Transverse colon (tissue), 4 donors: ENCODE measurements at places on chromosomes 1 and 21. TPM values are rescaled to one million over a fixed set of nuclear protein-coding genes. Genes with fewer than 3 reads are reported as not detected.
A peak's percentile ranks its signal among the peaks of the same experiment; 100 is the strongest.

DNM3 gene
- 3.3 TPM for total RNA-seq

AUNIP gene
- not detected for total RNA-seq

MYOM3 gene
- total RNA-seq = 3.3 TPM

DNA sequence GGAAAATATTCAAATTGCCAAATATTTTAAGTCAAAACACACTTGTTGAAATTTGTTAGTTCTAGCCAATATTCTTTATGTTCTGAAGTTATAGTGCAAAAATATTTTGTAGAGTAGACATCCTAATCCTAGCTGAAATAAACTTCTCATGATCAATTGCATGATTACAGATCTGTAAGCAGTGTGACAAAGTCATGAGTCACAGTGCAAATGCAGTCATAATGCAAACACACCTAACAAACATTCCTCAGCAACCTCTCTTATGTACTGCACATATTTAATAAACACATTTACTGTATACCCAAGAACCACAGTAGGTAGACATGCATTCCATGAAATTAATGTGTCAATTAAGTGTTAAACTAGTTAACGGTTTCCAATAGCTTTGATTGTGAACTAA lies 1857.4 kb downstream of the NCAM2 start:
- H3K4me3 ChIP-seq = no peak overlapping the region
- H3K4me1 ChIP-seq = no peaks in the 10 kb centered on the region
- no peak overlapping the region for H3K27ac ChIP-seq

- H3K4me1 ChIP-seq = peaks cover 67% of the 10 kb centered on the region
- H3K27ac ChIP-seq = peak overlapping the region; percentile 82
- H3K4me3 ChIP-seq = no peak overlapping the region
- no peak for DNase-seq
- no peaks in the 10 kb centered on the region for H3K27me3 ChIP-seq
These were observed 8.9 kb downstream of the SKI start for GRCh38 chr1:2236695-2237677.

DNA sequence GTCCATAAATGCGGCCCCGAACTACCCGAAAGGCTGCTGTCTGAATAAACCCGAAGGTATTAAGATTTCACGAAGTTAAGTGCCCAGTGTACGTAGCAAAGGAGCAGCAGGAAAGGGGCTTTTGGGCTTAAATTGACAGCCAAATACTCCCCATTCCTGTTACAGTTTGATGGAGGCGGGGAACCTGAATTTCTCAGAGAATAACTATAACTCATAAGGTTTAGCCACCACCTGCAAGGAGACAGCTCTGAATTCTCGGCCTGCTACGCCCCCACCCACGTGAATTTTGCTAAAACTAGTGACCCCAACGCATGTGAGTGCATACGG lies 5.2 kb downstream of the GFI1 start:
- no peaks in the 10 kb centered on the region for H3K36me3 ChIP-seq
- H3K4me3 ChIP-seq = peak overlapping the region; percentile 64
- H3K4me1 ChIP-seq = peaks cover 12% of the 10 kb centered on the region
- no peak overlapping the region for H3K27ac ChIP-seq
- H3K27me3 ChIP-seq = peaks cover 84% of the 10 kb centered on the region

DNA sequence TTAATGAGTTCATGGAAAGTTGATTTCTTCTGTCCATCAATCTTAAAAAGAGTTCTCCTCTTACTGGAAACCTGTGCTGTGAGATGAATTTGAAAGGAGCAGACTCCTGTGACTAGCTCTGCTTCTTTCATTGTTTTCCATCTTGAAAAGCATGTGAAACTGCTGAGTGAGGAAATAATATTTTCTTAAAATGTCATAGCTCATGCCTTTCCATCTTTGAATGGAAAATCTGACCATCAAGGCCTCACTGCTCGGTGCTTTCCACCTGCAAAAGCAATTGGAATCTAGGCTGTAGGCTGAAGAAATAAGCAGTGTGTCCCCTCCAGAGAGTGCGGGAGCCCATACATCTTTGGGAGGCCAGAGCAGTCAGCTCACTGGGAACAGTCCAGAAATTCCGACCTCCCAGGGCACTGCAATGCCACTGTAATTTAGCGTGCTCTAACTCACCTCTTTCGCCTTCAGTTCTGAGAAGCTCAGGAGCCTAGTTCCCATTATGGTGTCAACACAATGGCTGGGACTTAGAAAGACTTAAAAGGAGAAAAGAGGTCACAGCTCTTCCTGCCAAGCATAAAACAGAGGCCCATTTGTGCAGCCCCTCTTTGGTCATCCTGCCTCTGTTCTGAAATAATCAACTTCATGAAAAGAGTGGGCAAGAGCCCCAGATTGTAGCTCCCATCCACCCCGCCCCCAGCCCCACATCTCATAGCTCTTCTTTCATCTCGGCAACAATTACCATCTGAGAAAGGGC lies 50.4 kb upstream of the F3 start:
- H3K27ac ChIP-seq = peak overlapping the region; percentile 10
- no peaks in the 10 kb centered on the region for H3K36me3 ChIP-seq
- no peak for DNase-seq

DNA sequence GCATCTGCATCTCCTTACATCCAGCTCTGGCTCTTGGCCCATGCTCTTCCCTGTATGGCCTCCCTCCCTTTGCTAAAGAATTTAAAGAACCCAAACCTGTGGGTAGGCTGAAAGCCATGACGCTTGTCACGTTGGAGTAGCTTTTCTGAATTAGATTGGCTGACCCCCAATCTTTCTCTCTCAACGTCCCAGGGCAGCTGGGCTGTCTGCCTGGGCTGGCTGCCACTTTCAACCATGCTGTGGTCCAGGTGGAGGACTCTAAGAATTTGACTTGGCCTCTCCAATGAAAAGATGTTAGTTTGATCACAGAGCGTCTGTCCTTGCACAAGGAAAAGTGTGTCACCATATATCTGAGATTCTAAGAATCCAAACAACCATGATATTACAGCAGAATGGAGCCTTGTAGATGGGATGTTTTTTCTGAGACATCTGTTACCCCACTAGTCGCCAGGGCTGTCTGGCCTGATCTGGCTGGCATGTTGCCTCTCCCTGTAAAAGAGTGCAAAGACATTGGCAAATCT lies 6.5 kb upstream of the IGSF3 start:
- no peak for DNase-seq
- no peak overlapping the region for H3K4me3 ChIP-seq
- no peaks in the 10 kb centered on the region for H3K36me3 ChIP-seq
- no peak overlapping the region for H3K27ac ChIP-seq
- no peaks in the 10 kb centered on the region for H3K4me1 ChIP-seq

DNA sequence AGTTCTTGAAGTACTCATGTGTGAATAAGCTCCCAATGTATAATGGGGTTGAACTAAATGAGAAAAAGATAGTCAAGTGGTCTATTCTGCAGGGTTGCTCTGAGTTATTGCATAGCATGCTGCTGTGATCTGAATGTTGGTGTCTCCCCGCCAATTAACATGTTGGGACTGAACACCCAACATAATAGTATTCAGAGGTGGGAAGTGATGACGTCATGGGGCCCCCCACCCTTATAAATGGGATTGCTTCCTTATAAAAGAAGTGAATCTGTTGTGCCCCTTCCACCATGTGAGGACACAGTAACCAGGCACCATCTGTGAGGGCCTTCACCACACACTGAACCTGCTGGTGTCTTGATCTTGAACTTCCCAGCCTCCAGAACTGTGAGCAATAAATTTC lies 50.2 kb downstream of the MAB21L3 start:
- no peak overlapping the region for H3K27ac ChIP-seq
- no peak for DNase-seq
- no peak overlapping the region for H3K4me3 ChIP-seq
- H3K27me3 ChIP-seq = no peaks in the 10 kb centered on the region
- H3K36me3 ChIP-seq = no peaks in the 10 kb centered on the region

GRCh38 chr1:240608707-240609106 lies 3.2 kb downstream of the GREM2 start:
- no peaks in the 10 kb centered on the region for H3K4me1 ChIP-seq
- peaks cover 15% of the 10 kb centered on the region for H3K27me3 ChIP-seq
- peak; percentile 18 for DNase-seq
- H3K36me3 ChIP-seq = no peaks in the 10 kb centered on the region
- H3K4me3 ChIP-seq = no peak overlapping the region
